AG08395 (cell line): ENCODE measurements at places on chromosomes 2 and 18.
A peak's percentile ranks its signal among the peaks of the same experiment; 100 is the strongest.

DNA sequence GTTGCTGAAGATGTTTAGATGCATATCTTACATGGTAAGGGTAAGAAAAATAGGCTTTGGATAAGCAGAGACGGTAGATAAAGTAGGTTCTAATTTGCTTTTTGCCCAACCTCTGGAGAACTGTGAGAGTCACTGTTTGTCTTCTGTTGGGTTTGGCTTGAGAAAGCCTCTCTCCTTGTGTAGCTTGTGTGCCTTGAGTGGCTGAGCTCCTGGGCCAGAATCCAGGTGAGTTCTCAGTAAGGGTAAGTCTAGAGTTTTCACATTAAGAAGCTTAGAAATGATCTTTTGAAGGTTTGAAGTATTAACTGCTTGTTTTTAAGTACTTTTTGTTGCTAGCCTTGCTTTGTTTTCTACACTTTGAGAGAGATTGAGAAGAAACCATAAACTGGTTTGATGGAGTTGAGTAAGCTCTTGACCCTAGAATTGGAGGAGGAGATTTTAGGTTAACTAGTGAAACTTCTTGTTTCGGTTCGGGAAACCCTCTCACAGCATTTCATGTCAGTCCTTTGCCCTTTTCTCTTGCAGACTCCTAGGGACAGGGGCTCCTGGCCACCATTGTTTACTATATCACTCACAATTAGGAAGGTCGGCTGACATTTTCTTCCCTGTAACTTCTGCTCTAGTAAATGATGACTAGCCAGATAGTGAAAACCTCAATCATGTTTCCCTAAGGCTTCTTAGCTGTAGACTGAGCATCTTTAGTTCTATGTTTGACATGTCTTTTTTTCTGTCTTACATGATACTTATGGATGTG is 26.0 kb downstream of the MAP4K4 start:
- no peak for DNase-seq

- no peak for DNase-seq
Measured at GRCh38 chr2:64787698-64788097, 134.0 kb upstream of the SERTAD2 start.

GRCh38 chr2:113175736-113176695 is 2.2 kb downstream of the PSD4 start:
- no peak for DNase-seq

GRCh38 chr2:158317642-158318041 is 138.9 kb downstream of the CCDC148 start:
- no peak for DNase-seq

DNA sequence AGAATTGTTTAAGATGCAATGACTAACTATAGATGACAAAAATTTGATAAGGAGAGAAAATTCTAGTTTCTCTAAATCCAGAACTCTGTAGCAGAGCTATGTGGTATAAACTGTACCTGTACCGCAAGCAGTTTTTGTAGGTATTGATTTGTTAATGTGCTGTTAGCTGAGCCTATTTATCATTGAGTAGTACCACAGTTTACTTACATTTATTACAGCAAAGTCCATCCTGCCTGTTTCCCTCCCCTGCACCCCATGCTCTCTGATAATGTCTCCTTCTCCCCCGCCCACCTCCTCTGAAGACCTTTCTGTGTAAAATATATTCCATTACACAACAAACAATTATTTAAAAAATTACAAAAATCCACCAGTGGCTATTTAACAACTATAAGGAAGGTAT is 170.6 kb downstream of the RNF152 start:
- DNase-seq = no peak

DNA sequence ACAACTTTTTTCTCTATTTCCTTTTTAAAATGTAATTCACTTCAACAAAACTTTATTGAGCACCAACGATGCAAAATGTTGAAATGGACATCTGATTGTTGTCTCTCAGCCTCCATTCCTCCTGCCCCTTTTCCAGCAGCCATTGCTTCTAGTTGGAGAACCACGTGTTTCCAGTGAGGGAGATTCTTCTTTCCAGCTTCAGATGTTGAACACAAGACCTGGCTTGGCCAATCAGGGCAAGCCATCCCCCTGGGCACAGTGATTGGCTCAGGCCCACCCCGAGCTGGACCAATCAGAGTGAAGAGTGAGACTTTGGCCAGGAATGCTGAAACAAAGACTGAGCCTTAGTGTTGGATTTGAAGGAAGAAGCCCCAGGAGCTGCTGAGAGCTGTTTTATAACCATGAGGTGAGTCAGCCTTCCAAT is 59.0 kb downstream of the E2F6 start:
- DNase-seq = peak; percentile 94

DNA sequence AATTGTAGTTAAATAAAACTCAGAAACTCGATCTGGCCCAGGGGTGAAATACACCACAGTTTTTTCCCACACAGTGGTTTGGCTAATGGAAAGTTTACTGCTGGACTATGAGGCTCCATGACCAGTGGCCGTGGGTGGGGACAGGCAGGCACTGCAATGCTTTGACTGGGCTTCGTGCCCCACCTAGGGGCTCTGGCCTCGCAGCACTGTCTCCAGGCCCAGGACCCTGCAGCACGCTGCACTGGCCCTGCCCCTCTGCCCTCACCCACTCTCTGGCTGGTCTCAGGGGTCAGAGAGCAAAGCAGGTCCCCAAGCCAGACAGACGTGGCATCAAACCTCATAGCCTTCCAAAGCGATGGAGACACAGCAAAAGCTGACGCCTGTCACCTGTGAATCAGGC is 13.4 kb upstream of the B3GNT7 start:
- no peak for DNase-seq

DNA sequence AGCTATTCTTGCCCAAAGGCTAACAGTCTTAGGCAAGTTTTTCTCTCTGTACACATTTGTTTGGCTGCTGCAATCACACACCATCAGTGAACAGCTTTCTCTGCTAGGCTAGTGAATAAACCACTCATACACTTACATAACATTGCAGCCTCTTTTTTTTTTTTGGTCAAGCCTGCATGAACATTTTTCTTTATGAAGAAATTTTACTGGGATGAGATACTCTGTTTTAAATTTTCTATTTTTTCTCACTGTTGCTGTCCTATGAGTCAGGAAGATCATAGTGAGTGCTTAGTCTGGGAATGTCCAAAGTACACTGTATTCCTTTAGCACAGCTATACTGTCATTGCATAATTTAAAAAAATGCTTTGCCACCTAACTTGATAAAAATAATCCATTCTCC is 58.5 kb downstream of the ROCK1 start:
- peak; percentile 87 for DNase-seq

GRCh38 chr2:173126819-173127218 is 51.2 kb downstream of the MAP3K20 start:
- no peak for DNase-seq

DNA sequence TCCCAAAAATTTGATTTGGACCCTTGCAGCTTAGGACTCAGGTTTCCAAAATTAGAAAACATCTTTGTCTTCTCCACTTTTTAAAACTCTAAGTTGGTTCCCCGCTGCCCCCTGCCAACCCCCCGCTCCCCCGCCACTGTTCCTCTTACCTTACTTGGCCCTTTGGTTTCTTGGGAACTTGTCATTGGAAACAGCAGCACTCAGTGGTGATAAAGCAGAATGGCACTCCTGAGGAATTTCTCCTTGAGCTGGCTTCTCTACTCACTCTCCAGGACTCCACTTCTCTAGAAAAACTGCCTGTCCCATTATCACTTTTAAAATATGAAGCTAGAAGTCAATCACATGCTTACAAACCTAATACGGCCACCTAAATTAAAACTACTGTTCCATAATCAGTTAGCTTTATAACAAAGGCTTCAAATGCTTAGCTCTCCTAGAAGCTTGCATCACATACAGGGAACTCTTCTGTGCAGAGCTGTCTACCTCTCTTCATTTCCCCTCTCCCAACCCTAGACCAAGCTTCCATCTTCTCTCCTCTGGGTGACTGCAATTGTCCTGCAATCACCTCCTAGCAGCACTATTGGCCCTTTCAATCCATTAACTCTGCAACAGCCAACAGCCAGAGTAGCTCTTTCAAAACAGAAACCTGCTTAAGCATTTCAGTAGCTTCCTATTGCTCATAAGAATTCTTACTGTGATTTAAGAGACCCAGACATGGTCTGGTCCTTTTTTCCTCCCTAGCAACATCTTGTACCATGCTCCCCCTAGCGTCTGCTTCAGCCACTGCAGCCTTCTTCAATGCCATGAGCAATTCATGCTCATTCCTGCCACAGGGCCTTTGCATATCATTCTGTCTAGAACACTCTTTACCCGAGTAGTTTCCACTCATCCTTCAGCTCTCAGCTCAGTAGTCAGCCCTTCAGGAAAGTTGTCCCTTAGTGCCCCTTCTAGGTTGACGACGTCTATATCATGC is 15.2 kb upstream of the PLEKHM3 start:
- peak; percentile 66 for DNase-seq

- DNase-seq = no peak
Measured at GRCh38 chr2:234211797-234212196, 161.3 kb downstream of the SPP2 start.

GRCh38 chr2:238994432-238994831 is 146.5 kb downstream of the TWIST2 start:
- no peak for DNase-seq

DNA sequence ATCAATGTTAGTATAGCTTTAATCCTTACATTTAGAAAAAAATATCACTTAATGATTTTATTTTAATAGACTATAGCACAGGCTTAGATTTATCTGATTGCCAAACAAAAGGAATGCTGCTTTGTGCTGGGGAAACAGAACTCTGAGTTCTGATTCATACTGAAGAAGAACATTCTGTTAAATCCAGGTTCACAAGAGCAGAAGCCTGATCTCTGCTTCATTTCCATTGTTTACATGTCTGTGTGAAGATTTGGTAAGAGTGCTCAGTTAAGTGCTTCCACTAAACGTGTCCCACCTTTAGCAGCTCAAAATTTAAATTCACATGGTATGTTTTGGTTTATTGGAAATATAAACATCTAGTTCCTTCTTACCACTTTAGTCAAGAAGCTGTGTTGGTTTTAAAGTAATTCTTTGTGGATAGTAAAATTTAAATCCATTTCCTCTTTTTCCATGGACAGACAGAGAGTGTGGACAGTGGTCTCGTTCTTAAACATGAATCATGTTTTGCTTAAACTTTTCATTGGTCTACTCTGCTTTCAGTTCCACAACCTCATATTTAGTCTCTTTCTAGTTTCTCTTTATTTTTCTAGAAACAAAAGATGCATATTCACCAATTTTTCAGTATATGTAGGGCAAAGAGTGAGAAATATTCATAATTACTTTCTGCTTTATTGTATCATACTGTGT is 59.1 kb downstream of the NYAP2 start:
- DNase-seq = no peak

- peak; percentile 46 for DNase-seq
Measured at GRCh38 chr18:26540043-26540628, 8.2 kb downstream of the KCTD1 start.

DNA sequence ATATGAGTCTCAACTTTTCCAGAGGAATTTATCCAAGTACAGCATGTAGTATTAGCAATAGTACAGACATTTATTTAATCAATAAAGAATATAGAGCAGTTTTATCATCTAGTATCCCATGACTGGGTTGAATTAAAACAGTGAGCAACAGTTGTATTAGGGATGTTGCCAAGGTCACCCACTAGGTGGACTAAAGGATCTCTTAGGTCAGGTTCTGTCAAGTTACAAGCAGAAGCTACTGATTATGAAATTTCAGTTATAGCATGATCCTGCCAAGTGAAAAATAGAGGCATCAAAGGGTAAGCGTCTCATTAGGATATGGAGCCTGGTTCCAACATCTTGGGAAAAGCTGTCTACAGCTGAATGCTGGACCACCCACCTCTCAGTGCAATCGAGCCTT is 52.1 kb upstream of the LAPTM4A start:
- peak; percentile 35 for DNase-seq

DNA sequence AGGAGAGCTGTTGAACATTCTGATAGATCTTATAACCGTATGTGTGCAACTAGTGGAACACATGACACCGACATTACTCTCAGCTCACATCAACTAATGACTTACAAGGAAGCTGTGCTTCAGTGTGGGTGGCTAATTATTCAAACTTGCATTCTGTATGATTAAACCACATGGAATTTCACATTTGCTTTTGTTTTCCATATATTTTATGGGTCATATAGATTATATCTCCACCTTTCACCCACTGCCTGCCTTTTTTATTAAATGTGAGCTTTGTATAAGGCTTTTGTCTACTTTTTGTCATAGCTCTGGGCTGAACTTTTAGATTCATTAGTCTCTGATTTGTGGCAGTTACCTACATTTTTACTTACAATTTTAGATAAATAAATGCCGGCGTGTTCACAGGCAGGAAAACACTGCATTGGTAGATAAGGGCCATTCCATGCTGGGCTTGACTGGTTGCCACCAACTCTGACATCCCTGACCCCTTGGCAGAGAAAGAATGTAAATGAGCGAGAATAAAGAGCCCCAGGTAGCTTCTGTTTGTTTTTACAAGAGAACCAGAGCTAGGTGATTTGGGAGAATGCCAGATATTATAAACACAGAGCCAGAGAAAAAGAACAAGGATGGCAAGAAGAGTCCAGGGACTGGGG is 35.7 kb downstream of the LYPD6 start:
- no peak for DNase-seq

GRCh38 chr2:127153691-127154158 is 46.8 kb upstream of the BIN1 start:
- peak; percentile 91 for DNase-seq

GRCh38 chr2:83191316-83191715 is 1267.8 kb downstream of the SUCLG1 start:
- no peak for DNase-seq

DNA sequence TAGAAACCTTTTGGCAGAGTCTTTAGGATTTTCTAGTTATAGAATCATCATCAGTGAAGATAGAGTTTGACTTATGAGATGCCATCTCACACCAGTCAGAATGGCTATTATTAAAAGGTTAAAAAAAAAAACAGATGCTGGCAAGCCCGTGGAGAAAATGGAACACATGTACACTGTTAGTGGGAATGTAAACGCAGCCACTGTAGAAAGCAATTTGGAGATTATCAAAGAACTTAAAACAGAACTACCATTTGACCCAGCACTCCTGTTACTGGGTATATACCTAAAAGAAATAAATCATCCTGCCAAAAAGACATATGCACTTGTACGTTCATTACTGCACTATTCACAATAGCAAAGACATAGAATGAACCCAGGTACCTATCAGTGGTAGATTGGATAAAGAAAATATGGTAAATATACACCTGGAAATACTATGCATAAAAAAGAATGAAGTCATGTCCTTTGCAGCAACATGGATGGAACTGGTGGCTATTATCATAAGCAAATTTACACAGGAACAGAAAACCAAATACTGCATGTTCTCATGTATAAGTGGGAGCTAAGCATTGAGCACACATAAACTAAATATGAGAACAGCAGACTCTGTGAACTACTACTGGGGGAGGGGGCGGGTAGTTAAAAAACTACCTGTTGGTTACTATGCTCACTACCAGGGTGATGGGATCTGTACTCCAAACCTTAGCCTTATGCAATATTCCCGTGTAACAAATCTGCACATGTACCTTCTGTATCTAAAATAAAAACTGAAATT is 279.0 kb downstream of the KIAA1328 start:
- no peak for DNase-seq

DNA sequence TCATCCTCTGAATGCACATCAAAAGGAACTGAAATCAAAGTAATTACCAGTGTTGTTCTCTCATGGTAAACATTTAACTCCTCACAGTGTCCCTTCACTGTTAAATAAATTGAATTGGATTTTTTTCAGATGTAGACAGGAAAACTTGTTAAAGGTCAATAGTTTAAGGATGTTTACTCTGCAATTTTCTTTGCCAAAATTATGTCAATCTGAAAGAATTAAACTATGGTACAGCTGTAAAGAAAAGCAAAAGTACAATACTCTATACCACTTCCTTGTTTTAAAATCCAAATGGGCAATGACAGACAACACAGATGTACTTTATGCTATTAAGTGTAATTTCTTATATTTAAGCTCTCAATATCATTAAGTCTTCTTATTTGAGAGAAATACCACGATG is 153.2 kb downstream of the WDPCP start:
- no peak for DNase-seq

GRCh38 chr2:214035921-214036320 is 374.9 kb upstream of the VWC2L start:
- no peak for DNase-seq
